Naive thymus-derived CD8-positive, alpha-beta T cell (primary cell): ENCODE measurements at places on chromosomes 7 and 10. TPM values are rescaled to one million over a fixed set of nuclear protein-coding genes. Genes with fewer than 3 reads are reported as not detected.

DNA sequence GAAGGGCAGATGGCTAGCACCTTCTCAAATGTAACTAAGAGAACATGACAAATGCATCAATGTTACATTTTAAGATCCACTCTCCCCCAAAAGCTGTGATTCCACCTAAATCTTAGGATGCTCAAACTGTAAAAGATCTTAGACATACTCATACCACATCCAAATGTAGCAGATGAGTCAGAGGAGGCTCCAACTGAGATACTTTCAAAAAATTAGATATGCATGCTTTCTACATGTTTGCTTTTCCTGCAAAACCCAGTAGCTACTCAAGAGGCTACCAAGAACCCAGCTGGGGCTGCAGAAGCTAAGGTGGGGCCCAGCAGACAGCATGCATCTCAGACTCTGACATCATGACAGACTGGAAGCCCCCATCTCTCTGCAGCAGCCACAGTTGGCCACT is 31.4 kb upstream of the FRMD4A start:
- DNase-seq, result no peak

DNA sequence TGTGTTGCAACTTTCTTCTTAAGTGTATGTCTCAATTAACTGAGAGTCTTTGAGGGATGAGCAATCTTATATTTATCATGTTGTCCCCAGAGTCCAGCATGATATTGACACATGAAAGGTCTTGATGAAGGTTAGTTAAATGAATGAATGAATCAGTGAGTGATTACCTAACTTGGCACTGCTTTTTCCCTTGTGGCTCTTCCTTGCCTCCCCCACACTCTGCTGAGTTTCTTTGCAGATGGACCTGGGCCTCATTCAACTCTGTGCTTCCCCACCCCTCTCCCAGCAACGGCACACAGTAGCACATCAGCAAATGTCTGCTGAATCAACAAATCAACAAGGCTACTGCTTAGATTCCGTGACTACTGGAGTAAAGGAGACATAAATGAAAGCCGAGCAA is 235.1 kb upstream of the CXCL12 start:
- no peak for DNase-seq

GRCh38 chr7:25389489-25390106 is 161.3 kb upstream of the NPVF start:
- no peak for DNase-seq

- no peak for DNase-seq
Measured at GRCh38 chr10:48999346-48999745, 59.7 kb upstream of the LRRC18 start.

- DNase-seq, result no peak
Measured at GRCh38 chr10:13104697-13105096, 4.7 kb downstream of the OPTN start.

DNA sequence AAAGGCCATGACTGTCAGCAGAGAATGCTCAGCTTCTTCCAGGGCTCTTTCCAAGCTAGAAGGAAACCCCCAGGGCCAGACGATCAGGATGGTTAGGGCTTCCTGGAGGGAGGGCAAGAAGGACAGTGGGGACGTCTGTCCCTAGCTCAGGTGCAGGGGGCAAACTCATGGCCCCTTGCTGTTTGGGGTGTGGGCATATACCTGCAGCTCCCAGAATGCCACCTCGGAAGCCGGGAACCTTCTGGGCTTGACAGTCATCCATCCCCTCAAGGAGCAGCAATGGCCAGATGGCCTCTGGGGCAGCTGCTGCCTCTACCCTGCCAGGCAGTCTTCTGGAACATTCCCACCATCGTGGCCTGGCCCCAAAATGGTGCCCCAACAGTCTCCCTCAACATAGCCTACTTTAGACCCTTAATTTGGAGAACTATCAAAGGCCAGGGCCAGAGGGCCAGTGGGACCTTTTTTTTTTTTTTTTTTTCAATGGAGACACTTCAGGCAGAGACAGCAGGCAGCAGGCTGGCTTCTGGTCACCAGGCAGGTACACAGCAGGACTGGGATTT is 40.2 kb upstream of the ZMIZ1 start:
- no peak for DNase-seq

Gene PPP1R3C
- polyA plus RNA-seq, result not detected
